ENCODE measurements at places on chromosomes 11 and 22.

GRCh38 chr22:48952256-48953102 is 875.2 kb downstream of the BRD1 start:
- DNase-seq, result no peak

- no peak for DNase-seq
Observed at GRCh38 chr11:82557274-82557673, 176.4 kb downstream of the FAM181B start.

- no peak for DNase-seq
Observed at GRCh38 chr11:42234451-42234951, 775.0 kb upstream of the LRRC4C start.

- DNase-seq, result peak; percentile 90
Observed at GRCh38 chr11:36289226-36289852, at the start of gene COMMD9. Gene COMMD9, minus strand, starts transcription at chr11:36289424. Its CDS starts 12 bp downstream, at chr11:36289412.

DNA sequence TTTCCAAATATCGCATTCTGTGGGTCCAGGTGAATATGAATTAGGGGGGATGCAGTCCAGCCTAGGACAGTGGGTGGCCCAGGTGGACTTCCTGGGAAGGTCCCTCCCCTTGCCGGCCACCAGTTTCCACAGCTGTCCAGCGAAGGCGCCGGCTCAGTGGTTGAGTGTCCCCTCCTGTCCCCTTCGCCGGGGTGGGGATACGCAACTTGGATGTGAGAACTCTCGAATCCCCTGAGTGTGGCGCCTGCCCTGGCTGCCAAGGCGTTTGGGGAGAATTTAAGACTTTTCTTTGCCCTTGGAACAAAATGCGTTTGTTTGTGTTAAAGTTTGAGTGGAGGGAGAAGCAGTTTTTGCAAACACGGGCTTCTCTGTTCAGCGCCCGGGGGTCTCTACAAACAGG is 123.7 kb downstream of the KCNQ1OT1 start:
- DNase-seq, result no peak

DNA sequence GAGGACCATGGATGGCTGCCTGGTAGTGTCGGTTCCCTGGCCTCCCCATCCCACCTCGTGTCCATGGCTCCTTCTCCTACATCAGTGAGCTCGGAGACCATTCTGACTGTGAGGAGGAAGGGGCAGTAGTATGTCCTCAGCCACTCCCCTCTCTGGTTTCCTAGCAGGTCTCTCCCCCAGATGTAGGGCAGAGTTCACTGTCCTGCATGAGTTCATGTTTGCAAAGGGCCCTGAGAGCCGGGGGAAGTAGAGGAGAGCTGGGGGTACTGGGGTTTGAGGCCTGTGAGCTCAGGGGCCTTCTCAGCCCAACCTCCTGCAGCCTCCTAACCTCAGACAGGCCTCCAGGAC is 18.4 kb upstream of the ST3GAL4 start:
- no peak for DNase-seq

- no peak for DNase-seq
Observed at GRCh38 chr11:2302896-2303626, 1.2 kb downstream of the TSPAN32 start.

- no peak for DNase-seq
Observed at GRCh38 chr11:3073029-3073435, 15.8 kb upstream of the CARS1 start.

DNA sequence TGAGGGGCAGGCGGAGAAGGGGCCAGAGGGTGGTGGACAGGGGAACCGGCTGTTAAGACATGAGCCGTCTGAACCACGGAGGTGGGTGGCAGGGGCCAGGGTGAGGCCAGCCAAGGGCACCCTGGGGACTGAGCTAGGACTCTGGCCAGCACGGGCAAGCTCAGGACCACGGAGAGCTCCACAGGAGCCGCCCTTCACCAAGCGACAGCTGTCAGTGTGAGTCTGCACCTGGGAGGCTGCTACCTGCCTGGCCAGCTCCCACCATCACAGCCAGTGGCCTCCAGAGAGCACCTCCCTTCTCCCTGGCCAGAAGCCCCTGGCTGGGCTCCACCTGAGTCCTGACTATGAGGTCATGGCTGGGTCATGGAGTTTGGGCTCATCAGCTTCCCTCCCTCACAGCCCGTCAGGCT is 21.6 kb downstream of the MGAT3 start:
- no peak for DNase-seq

DNA sequence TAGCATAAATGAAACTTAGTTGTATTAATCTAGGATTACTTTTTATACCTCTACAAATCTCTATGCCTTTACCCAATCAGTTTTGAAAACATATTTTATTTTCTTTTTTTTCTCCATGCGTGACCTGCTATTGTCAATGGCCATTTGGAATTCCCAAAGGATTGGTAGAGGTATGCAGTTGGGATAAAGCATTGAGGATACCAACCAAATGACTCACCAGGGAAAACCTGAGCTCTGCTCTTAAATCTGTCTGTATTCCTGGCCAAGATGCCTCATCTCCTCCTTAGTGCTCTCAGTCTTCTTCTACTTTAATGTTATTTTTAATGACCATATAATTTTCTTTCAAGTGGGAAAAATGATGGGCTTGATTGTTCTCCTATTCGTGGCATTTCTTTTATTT is 61.9 kb downstream of the EHF start:
- no peak for DNase-seq

DNA sequence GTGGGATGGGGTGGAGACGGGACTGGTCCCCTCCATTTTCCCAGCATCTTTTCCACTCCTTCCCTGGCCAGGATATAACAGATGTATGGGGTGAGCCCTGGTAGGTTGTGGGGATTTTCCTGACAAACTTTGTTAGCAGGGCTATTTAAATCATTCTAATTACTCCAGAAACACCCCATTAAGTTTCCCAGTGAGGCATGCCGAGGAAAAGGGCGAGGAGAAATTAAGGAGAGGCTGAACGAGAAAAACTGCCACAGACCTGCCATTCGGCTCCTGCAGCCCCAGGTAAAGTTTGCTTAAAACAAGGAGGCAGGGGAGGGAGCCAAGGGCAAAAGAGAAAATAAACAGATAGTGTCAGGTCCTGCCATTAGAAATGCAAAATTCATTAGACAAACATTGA is 428.2 kb downstream of the BUD13 start:
- no peak for DNase-seq

- DNase-seq, result no peak
Observed at GRCh38 chr11:113178381-113179070, 135.9 kb upstream of the TTC12 start.

GRCh38 chr11:125062931-125063428 is at the start of gene SLC37A2:
Gene SLC37A2, plus strand, starts transcription at chr11:125063305. Its CDS starts 63 bp downstream, at chr11:125063368.
- peak; percentile 11 for DNase-seq

- no peak for DNase-seq
Observed at GRCh38 chr11:111759376-111759775, 6.8 kb downstream of the PPP2R1B start.

DNA sequence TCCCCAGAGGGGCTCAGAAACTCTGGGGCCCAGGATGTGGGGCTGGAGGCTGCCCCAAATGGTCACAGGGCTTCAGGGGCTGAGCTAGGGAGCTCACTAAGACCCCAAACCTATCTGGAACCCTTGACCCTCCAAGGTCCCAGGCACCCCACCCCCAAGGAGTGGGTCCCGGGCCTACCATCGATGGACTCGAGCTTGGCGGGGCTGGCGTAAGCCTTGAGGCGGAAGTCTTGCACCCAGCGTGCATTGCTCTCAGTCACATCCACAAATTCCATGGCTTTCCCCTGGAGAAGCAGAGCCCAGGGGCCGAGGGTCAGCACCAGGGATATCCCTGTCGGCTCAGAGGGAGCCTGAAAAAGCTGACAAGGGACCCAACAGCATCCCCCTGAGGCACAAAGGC is 3.5 kb downstream of the GATD1 start:
- no peak for DNase-seq

GRCh38 chr11:96906476-96906875 is 516.7 kb downstream of the JRKL start:
- DNase-seq, result no peak

DNA sequence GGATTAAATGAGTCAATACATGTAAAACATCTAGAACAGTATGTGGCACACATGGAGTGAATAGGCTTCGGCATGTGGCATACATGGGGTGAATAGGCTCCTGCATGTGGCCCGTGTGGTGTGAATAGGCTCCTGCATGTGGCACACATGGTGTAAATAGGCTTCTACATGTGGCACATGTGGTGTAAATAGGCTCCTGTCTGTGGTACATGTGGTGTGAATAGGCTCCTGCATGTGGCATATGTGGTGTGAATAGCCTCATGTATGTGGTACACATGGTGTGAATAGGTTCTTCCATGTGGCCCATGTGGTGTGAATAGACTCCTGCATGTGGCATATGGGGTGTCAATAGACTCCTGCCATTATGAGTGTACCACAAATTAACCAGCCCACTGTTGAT is 219.1 kb upstream of the KIRREL3 start:
- DNase-seq, result no peak
